Memory B cell (primary cell): ENCODE measurements at places on chromosomes 6 and 20.

DNA sequence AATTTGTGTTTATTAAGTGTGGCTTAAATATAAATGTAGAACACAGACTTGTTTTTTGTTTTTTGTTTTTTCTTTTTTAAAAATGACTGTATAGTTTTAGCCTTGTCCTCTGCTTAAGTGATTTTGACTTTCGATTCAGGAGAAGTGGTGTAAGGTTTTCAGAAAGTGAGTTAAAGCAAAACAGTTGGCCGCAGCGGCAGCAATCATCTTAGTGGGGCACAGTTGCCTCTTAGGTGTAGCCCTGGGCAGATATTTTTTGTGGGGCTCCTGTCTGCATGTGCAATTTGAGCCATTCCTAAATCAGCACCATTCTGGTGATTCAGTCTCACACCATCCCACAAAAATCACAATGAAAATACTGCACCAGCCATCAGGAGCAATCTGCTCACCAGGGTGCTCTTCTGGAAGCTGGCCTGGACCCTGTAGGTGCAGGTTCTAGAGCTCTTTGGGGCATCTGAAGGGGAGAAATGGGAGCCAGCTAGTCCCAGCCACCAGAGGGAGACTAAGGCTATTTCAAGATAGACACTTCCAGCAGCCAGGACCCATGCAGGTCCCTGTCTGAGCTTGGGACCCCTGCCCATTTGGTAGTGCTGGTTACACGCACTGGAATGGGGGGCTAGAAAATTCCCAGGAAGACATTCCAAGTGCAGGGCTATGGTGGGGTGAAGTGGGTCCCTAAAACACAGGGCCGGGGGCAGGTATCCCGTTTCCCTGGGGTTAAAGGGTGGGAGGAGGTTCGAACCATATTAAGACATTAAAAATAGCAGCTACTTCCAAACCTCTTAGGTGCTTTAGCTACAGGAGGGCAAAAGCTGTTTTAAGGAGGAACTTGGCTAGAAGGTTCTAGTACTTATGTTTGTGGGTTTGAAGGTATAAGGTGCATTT is 156.6 kb downstream of the NFATC2 start:
- peak; percentile 31 for DNase-seq

DNA sequence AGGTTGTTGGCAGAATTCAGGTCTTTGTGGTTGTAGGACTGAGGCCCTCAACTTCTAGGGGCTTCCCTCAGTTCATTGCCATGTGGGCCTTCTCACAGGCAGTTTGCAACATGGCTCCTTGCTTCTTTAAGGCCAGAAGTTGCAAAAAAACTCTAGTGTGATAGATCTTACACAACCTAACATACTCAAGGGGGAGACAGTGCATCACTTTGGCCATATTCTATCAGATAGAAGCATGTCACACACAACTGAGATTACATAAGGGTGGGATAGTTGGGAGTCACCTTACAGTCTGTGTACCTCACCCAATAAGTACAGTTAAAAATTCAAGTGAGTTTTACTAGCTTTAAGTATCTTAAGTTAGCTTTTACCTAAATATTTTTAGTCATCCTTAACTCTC is 1.6 kb downstream of the SIRPD start:
- DNase-seq, result no peak

GRCh38 chr20:60262967-60263603 is 304.9 kb downstream of the CDH26 start:
- peak; percentile 17 for DNase-seq

GRCh38 chr6:146861029-146861563 is 262.3 kb downstream of the ADGB start:
- DNase-seq, result no peak

GRCh38 chr20:53698371-53698978 is 104.8 kb upstream of the ZNF217 start:
- DNase-seq, result no peak

- DNase-seq, result no peak
Observed at GRCh38 chr6:52994839-52995088, 320 bp downstream of the GSTA4 start.

- DNase-seq, result no peak
Observed at GRCh38 chr6:232982-233640, 59.2 kb upstream of the DUSP22 start.

DNA sequence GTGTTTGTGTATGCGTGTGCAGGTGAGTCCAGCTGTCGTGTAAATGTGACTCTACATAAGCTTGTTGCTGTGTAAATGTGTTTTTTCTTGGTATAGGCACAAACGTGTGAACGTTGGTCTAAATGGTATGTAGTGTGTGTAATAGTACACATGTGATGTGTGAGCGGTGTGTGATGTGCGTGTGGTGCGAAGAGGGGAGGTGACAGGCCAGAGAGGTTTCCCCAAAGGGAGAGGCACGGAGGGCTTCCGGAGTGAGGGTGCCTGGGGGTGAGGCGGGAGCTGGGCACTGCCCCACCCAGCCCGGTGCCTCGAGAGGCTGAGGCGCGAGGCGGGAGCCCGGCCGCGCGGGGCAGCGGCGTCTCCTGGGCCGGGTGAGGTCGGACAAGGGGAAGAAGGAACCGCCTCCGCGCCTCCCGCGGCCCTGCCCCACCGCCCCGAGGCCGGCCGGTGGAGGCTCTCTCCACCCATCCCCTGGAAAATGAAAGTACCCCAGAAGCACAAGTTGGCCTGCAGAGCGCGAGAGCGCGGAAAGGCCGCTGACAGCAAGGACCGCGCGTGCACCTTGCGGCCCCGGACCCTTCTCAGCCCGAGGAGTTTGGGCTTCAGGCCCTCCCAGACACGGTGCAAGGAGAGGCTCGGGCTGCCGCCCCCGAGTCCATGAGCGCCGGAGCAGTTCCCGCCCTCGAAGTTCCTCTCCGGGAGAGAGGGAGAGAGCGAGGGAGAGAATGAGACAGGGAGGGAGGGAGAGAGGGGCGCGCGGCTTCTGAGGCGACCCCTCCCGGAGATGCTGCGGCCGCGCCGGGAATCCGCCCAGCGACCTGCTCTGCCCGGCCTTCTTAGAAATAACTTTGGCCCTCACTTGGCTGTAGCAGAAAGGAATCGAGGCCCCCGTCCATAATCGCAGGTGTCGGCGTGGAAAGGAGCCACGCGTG is 43.2 kb upstream of the OSTM1 start:
- peak; percentile 48 for DNase-seq

GRCh38 chr6:128062882-128063603 is 162.2 kb upstream of the THEMIS start:
- no peak for DNase-seq

DNA sequence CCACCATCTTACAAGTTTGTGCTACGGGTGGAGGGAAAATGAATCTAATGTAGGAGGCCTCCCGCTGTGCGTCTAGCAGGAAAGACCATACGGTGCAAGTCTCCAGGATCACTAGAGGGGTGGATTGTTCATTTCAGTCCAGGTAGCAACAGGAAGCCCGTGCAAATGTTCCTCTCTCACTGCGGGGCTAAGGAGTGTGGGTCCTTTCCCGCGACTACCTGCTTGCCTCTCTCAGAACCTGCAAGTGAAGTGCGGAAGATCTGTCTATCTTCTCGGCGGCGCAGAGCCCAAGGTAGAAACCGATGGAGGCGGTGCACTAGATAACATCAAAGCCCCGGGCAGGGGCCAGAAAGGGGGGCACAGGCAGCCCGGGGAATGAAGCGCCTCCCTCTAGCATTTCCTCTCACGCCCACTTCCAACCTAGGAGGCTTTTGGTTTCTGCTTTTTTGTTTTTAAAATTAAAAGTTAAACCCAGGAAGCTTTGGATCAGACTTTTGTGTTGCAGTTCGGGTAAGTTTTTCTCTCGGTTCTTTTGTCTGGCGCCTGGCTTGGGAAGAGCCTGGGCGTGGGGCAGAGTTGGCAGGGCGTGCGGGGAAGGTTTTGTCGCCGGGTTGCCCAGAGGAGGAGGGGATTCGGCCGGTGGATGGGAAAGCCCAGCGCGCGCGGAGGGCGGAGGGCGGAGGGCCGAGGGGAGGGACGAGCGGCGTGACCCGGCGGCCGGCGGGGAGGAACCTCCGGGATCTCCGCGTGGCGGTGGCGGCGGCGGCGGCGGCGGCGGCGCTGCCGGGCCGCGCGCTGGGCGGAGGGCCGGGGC is 3.5 kb upstream of the HIVEP1 start:
- DNase-seq, result peak; percentile 84

GRCh38 chr6:106256201-106256968 is 69.2 kb downstream of the ATG5 start:
- no peak for DNase-seq

- DNase-seq, result no peak
Observed at GRCh38 chr6:149951096-149951495, 9.3 kb downstream of the ULBP2 start.

DNA sequence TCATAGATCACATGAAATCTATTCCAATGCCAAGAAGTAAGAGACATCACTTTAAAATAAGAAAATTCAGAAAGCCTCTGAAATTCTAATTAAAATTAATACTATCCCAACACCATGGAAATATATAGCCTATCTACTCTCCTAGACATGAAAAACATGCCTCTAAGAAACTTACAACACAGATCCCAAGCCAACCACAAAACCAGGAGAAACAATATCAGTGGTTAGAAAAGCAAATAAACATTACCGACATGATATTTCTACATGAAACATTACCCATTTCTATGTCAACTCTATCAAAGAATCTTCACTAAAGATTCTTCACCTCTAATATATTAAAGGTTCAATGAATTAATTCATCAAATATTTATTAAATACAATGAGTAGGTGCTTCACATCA is 4.8 kb downstream of the EPB41L2 start:
- no peak for DNase-seq

DNA sequence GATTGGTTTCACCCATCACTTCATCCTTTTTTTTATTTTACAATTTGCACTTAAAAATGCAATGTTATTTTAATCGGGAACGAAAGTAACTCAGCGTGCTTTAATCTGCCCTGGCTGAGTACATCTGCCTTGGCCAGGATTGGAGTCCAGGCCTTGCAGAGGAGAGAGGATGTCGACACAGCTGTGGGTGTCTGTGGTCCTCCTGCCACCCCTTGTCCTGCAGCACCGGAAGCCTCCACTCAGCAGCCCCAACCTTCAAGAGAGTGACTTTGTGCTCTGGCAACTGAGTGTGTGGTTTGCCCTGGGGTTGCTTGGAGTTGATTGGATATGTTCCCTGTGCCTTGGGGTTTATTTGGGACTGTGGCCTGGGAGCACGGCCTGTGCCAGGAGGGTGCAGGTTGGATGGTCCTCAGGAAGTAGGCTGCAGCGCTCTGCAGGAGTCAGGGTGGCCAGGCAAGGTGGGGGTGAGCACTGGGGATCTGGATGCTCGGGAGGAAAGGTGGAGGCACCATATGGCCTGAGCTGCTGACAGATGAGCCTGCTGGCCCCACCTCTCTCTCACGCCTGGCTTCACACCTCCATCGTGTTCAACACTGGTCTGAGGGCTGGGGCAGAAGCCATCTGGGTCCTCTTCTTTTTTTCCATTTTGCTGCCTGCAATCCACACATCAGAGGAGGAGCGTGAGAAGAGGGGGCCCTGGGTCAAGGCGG is 4.3 kb downstream of the MYT1 start:
- DNase-seq, result no peak

- no peak for DNase-seq
Observed at GRCh38 chr6:90347411-90347851, 50.8 kb upstream of the BACH2 start.

DNA sequence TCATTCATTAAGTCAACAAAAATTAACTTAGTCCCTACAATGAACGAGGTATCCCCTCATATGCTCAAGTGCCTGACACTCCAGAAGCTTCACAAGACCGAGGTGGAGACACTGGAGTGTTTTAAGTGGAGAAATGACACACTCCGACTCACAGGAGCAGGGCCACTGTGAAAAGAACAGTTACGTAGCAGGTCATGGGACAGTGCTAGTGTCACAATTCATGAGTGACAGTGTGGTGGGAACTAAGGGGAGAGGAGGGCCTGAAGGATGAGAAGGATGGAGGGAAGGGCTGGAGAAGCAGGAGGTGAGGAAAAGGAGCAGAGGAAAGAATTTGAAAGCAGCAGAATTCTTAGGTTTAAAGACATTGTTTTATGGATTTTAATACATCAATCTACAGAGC is 1.3 kb upstream of the HLA-A start:
- DNase-seq, result no peak

- DNase-seq, result no peak
Observed at GRCh38 chr6:149140910-149141290, 176.6 kb upstream of the TAB2 start.

- DNase-seq, result no peak
Observed at GRCh38 chr6:148509119-148509799, 166.6 kb downstream of the SASH1 start.

GRCh38 chr20:16246870-16247269 is 326.4 kb downstream of the KIF16B start:
- DNase-seq, result no peak

DNA sequence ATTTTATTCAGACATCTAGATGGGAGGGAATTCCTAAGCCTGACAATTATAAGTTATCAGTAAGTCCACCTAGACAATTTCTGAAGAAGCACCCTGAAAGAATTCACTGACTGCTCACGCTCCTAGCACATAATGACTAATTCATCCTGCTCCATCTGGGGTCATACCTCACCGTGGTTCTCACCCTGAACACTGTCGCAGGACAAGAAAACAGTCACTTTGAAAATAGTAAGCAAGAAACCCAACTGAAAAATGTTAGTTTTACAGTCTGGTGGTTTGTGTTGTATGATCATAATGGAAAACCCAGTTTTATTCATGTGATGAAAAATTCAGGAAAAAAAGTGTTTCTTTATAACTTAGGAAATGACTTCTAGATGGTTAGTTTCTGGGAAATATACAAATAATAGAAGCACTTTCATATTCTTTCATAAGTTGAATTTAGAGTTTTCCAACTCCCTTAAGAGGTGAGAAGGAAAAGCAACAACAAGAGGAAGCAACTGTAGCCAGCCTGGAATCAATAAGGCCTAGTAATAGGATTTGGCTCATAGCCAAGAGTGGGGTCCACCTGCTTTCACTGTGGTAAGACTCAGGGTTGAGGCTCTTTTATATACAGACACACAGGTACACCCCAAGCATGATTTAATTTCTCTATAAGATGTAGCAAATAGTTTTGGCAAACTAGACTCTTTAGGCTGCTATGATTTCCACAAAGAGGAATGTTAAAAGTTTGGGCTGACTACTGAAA is 94.1 kb downstream of the HIVEP2 start:
- DNase-seq, result no peak

GRCh38 chr6:14635195-14635594 is 517.6 kb downstream of the CD83 start:
- no peak for DNase-seq

DNA sequence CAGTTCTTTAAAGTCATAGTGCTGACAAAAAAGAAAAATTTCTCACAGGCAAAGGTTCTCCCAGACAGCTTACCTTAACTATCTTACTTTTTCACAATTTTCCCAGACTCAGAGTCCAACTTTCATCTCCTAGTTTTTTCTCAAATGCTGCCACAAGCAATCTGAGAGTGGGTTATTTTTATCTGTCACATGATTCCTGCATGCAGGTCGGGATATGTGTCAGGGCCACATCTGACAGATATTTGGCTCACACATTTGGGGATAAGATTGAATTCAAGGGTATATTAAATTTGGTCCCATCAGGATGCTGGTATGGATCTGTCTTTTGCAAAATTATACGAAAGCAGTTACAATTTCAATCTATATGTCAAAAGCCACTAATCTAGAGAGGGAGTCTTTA is 50.1 kb upstream of the SMIM29 start:
- DNase-seq, result no peak

- no peak for DNase-seq
Observed at GRCh38 chr20:18743665-18744440, 69.7 kb upstream of the SCP2D1 start.
